HuH-7 (cell line): ENCODE measurements at places on chromosomes 2 and 18.

DNA sequence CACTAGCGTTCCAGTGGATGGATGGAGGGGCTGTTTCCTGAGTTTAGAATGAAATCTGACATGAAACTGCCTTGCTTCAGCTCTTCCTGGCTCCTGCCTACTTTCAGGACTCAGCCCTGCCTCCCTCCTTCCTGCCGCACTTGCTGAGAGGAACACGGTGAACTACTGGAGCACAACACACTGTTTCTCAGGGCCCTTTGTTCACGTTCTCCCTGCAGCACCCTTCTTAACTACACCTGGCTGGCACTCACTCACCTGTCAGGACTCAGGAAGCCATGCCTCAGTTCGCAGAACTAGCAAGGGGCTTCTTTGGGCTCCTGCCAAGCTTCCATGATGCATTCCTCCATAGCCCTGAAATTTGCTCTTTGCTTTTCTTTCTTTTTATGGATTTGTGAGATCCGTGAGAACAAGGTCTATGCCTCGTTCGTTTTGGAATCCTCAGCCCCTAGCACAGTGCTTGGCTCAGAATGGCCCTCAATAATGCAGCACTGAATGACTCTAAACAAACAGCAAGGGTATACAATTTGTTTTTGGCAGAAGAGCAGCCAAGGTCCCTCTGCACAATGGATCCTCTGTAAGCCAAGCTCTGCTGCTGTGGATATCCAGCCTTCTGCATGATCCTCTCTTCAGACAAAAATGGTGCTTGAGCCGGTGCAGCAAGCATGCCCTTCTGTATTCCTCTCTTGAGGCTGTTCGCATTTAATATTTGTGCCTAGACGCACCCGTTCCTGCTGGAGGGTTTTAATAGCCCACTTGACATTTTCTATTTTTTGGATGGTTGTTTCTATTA is 357.0 kb downstream of the TSN start:
- no peak for DNase-seq

DNA sequence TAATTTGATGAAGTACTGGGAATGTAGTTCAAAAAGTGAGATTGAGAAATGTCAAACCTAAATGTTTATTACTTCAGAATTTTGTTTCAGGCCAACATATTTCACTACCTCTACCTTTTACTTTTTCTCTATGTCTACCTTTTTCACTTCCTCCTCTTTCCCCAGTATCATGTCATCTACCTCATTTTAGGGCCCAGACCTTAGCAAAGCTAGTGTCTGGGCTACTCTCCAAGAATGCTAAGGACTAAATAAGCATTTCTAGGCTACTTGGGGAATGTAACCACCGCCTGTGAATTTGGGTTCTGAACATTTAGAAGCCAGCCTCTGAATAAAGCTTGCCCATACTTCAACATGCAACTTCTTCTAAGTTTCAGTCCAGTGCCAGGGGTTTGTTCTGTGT is 330.4 kb downstream of the SLC4A3 start:
- no peak for DNase-seq

DNA sequence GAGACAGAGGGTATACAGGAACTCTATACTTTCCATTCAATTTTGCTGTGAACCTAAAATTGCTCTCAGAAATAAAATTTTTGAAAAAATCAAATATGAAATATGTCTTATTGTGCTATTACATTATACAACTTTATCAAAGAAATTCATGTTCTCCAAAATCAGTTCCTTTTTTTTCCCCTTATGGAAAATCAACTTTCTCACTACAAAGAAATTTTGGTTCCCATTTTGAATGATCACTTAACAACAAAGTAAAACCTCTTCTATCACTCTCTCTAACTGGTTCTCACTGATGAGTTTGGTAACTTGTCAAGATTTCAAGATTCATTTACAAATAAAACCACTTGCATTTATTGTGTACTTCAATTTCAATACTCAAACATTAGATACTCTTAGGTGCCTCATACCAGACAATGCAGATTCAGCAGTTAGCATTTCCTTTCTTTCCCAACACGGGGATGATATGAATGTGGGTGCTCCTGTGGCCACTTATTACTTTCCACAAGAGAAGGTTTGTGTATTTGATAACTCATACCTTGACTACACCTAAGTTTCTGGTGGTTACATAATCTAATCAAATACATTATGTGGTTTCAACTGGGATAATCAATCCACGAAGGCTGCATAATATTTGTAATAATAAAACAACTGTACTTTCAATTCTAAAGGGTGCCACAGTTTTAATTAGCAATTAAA is 6.4 kb downstream of the PSME4 start:
- no peak for DNase-seq

DNA sequence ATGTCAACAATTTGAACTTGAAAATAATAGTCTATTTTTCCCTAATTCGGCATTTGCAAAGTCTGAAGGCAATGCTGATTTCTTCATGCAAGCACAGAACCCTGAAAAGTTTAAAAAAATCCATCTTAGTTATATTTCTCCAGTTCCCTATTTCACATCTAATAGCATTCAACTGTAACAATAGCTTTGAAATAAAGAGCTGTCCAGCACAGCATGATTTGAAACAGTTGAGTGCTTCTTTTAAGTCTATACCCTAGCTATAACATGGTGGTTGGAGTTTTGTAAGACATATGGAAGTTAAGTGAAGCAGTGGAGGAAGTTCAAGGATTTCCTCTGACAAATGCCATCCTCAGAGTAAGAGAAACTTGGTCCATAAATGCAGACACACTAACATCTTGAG is 691.9 kb downstream of the ERBB4 start:
- no peak for DNase-seq

GRCh38 chr2:137437386-137437785 is 526.9 kb upstream of the HNMT start:
- DNase-seq = no peak

GRCh38 chr18:62777814-62778213 is 62.5 kb downstream of the PHLPP1 start:
- DNase-seq = no peak

DNA sequence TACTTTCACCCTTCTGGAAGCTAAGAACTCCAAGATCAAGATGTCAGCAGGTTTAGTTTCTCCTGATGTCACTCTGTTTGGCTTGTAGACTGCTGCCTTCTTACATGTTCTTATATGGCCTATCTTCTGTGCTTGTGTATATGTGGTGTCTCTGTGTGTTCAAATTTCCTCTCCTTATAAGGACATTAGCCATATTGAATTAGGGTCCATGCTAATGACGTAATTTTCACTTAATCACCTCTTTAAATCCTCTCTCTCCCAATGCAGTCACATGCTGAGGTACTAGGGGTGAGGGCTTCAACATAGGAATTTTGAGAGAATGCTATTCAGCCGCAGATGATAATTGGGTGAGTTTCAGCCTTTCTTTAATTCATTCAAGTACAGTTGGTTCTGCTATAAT is 458.3 kb upstream of the SYT4 start:
- DNase-seq = no peak

DNA sequence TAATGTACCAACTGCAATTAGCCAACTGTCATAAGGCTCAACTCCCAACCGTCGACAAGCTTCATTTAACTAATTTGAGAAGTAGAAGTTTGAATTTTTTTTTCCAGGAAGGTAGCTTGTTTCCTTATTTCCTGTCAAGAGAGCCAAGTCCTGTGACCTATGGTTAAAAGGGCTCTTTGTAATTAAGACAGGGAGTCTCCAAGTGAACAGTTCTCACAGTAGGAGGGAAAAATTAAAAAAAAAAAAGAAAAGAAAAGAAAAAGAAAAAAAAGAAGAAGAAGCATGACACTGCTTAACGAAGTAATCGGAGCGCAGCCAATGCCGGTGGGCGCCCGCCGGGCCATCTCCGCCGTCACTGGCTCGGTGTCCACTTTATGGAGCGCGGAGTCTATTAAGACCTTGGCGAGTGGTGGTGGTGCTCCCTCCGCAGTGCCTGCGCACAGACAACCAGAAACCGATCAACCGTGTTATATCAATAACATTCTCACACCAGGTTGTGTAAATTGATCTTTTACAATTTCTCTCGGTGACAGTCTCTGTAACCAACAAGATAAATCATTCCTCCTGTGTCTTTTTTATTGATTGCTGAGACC is 197.2 kb upstream of the POU3F3 start:
- DNase-seq = no peak

DNA sequence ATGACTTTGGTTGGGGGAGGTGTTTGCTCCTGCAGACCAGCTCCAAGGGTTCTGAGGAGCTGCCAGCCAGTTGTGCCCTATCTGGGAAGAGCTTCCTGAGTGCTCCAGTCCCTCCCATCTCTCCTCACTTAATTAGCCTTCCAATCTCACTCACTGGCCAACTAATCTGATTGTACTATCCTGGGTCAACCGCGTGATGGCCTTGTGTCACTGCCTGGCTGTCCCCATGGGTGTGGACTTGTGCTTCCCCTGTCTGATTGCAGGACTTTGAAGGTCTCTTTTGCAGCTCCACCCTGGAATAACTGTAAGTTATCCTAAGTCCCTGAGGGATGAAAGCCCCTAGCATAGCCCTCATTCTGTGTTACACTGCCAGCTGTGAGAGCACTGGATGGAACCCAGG is 65.0 kb downstream of the SLC4A5 start:
- no peak for DNase-seq

- no peak for DNase-seq
Measured at GRCh38 chr2:185734658-185735057, 3.9 kb upstream of the FSIP2 start.

GRCh38 chr2:162328424-162329157 is 10.1 kb upstream of the IFIH1 start:
- DNase-seq = no peak

- peak; percentile 37 for DNase-seq
Measured at GRCh38 chr2:42567806-42568400, 529 bp upstream of the MTA3 start.

DNA sequence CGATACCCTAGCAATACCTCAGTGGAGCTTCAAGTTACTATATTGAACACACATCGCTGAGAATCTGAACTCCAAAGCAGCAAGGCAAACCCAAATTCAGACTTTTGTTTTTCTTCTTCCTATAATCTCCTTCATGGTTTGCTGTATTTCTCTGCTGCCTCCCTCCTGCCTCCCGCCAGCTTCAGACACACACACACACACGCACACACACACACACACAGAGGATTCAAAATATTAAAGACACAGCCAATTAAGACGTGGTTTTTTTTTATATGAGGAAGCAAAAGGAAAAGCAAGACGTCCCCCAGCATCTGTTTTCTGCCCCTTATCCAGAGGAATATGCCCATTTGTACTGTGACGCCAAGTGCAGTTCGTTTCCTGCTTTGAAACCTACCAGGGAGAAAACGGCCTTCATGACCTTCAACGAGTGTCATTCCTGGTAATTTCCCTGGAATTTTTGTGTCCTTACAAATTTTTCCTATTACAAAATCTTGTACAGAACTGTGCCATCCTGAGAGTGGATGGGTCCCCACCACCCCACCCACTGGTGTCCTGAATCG is 547.9 kb upstream of the ID2 start:
- no peak for DNase-seq

- no peak for DNase-seq
Measured at GRCh38 chr2:5367321-5367720, 324.9 kb upstream of the SOX11 start.

DNA sequence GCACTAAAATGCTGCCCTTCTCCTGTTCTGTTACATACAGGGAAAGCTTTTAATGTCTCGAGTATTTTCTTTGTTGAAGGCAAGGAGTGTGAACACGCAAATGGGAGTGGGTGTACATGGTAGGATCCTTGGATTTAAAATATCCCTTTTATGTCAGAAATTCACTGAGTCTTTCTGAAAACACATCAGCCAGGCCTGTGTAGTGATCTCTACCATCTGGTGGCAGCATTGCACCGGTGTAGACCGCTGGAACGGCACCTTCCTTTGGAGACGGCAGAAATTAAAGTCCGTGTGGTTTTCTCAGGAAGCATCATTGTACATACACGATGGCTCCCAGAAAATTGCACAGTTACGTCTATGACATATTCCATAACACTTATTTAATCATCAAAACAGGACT is 515.8 kb downstream of the GALR1 start:
- peak; percentile 28 for DNase-seq

GRCh38 chr18:37385846-37386778 is 179.5 kb downstream of the CELF4 start:
- DNase-seq = peak; percentile 40

DNA sequence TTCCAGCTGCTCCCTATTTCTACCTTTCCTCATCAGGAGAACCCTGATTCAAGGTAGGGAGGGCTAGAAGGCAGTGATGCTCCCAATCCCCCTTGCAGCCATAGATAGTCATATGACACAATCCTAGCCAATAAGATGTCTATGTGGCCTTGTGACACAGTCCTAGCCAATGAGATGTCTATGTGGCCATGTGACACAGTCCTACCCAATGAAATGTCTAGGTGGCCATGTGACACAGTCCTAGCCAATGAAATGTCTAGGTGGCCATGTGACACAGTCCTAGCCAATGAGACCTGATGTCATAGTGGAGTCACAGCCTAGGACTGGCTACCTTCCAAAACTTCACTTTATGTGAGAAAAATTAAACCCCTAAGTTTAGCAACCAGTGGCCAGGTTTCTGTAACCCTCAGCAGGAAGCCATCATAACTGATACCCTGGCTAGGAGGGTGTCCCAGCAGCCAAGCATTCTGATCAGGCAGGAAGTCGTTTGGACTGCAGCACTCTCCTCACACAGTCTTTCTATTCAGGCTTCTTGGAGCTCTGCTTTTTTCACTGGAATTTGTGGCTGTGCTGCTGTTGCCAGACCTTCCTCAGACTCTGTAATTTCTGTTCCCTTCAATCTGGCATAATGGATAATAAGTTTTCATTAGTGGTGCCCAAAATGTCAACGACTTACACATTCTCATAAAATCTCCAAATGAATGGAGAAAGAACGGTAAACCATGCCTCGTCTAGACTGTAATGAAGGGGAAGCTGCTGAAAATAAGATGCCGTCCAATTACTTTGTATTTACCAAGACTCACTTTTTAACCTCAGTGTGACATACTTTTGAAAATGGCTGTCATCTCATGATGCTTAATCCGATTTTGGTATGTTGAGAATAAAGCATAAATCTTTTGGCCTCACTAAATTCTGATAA is 165.0 kb upstream of the NCKAP5 start:
- DNase-seq = no peak
